ENCODE measurements at places on chromosomes 5 and 9.
A peak's percentile ranks its signal among the peaks of the same experiment; 100 is the strongest.

DNA sequence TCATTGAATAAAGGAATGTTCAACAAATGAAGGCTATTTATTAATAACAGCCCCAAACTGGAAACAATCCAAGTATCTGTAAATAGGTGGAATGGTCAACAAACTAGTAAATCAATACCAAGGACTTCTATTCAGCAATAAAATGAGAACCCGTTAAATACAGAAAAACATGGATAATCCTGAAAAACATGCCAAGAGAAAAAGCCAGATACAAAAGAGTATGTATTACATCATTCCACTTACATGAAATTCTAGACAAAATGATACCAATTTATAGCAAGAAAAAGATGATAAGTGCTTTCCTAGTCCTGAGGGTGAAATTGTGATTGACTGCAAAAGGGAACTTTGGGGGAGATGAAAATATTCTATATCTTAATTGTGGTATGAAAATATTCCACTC is 3.1 kb downstream of the PJA2 start:
- DNase-seq, result no peak

DNA sequence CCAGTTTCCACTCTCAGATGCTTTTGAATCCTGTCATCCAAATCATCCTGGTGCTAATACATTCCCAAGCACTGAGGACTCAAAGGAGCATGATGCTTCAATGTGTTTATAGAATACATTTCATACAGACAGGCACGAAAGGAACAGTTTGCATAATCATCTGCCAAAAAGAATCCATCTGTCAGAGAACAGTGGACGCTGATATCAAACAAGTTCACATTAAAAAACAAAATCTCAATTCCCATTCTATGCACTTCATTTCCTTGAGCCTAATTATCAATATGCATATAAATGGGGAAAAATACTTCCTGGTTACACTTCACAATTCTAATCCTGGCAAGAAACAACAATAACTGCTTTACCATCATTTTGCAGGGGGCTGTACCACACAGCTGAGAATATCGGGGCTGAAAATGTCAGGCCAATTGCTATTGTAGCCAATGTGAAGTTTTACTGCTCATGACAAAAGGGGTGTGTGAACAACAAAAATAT is 125.5 kb upstream of the FAM174A start:
- no peak for DNase-seq

GRCh38 chr9:28206280-28206679 is 633.0 kb upstream of the C9orf72 start:
- DNase-seq, result no peak

GRCh38 chr5:55151923-55152842 is 7.8 kb upstream of the GPX8 start:
- peak; percentile 23 for DNase-seq

DNA sequence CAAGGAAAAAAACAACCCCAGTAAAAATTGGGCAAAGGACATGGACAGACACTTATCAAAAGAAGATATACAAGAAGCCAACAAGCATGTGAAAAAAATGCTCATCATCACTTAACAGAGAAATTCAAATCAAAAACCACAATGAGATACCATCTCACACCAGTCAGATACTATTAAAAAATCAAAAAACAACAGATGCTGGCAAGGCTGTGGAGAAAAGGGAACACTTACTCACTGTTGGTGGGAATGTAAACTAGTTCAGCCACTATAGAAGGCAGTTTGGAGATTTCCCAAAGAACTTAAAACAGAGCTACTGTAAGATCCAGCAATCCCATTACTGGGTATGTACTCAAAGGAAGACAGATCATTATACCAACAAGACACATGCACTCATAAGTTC is 157.4 kb downstream of the EDIL3 start:
- DNase-seq, result no peak

- DNase-seq, result no peak
Observed at GRCh38 chr9:5112109-5112592, 73.3 kb downstream of the INSL6 start.

- DNase-seq, result no peak
Observed at GRCh38 chr5:129384736-129385135, 75.4 kb upstream of the ADAMTS19 start.

GRCh38 chr5:86679529-86679928 is 61.8 kb downstream of the COX7C start:
- peak; percentile 36 for DNase-seq

GRCh38 chr5:83776437-83777031 is 55.9 kb upstream of the HAPLN1 start:
- DNase-seq, result no peak

DNA sequence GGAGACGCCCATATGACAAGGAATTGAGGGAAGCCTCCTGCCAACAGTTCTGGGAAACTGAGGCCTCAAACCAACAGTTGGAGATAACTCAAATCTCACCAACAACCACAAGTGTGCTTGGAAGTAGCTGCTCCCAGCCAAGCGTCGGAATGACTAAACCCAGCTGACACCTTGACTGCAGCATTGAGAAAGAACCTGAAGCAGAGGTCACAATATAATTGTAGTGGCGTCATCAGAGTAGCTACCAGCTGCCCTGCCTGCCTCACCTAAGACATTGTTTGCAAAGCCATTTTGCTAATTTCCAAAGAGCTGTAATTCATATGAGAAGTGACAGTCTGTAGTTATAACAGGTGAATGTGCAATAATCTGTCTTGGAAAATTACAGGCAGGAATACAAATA is 40.8 kb upstream of the ANKRD31 start:
- DNase-seq, result peak; percentile 82

DNA sequence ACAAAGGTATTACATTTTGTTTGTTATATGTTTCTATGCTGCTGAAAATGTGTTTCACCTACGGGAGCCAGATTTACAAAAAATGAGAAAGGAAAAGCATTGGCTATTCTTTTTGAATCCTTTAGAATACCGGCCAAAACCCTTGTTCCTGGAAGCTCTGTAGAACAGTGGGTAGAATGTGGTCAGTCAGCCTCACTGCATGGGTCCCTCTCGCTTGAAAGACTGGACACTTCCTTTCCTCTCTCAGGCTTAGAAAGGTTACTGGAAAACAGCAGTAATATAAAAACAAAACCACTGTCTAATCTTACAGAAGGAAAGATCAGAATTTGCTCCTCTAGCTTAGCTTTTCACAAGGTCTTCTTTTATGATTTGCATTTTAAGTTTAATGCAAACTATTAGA is 45.1 kb downstream of the OSTF1 start:
- no peak for DNase-seq

DNA sequence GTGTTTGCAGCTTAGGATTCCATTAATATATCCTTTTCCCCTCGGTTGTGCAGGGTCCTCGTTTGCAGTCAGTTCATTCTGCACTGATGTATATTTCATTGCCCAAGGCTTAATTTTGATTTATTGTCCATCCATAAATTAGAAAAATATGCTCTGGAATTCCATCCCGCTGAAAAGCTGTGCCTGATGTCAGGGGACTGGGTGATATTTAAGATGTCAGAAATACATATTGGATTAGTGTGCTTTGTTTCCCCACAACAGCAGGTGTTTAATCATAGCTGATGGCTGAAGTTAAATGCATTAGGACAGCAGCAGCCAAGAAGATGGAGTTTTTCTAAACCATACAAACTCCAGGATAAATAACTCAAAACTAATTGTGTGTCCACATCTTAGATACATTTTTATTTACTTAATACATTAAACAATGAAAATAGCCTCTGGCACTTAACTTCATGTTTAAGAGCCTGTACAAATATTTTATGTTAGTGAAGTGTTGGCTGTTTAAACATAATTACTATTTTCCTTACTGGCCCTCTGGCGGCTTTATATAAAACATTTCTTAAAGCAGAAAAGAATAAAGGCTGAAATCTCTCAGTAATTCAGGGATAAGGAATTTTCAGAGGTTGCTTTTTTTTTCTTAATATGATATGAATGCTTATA is 170.4 kb upstream of the TBCA start:
- DNase-seq, result peak; percentile 76

DNA sequence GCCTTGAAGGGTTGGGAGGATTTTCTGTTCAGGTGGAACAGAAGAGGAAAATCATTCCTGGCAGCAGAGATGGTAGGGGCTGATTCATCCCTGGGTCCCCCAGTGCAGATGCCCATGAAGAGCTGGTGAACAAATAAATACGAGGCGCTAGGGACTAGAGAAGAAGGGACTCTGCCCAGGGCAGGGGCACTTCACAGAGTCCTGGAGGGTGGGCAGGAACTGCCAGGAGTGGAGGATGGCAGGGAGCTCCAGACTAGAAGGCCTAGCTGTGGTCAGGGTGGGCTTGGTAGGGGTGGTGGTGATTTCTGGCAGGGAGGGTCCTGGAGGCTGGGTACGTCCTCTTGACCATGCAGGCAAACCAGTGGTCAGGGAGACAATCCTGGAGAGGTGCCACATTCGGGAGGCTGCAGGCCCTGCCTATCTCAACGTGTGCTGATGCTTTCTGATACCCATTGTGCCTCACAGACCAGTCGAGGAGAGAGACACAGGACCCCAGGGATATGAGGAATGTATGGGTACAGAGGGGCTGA is 69.9 kb downstream of the CRB2 start:
- DNase-seq, result no peak

DNA sequence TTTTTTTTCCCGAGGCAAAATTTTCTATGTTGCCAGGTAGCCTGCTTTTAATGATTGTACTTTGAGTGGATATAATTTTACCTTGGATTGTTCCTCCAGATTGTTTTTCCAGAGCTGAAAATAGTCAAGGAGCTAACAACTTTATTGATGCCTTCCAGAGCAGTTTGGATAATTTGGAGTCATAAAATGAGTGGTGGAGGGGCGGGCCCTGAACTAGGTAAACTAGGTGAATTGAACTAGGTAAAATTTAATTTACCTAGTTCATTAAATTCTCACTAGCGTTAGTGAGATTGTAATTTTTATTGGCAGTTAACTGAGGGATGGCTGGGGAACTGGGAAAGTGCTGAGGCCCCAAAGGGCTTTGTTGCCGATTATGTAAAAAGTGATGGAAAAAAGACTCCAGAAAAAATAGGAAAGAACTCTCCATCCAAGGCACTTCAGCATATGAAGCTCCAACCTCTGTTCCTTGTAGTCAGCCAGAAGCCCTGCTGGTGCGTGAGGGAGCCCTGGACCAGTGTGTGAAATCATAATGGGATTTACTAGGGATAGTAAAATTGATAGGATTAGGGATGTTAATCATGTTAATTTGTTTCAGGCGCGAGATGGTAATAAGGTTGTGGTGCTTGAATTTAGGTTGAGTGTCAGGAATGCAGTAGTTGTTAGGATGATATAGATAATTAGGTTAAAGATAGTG is 1.7 kb downstream of the DNAJC25 start:
- DNase-seq, result no peak

- DNase-seq, result no peak
Observed at GRCh38 chr5:156896546-156896945, 46.5 kb downstream of the PPP1R2B start.

GRCh38 chr5:99034336-99034735 is 105.5 kb upstream of the CHD1 start:
- DNase-seq, result no peak

- no peak for DNase-seq
Observed at GRCh38 chr5:54062958-54063357, 247.4 kb downstream of the ARL15 start.

DNA sequence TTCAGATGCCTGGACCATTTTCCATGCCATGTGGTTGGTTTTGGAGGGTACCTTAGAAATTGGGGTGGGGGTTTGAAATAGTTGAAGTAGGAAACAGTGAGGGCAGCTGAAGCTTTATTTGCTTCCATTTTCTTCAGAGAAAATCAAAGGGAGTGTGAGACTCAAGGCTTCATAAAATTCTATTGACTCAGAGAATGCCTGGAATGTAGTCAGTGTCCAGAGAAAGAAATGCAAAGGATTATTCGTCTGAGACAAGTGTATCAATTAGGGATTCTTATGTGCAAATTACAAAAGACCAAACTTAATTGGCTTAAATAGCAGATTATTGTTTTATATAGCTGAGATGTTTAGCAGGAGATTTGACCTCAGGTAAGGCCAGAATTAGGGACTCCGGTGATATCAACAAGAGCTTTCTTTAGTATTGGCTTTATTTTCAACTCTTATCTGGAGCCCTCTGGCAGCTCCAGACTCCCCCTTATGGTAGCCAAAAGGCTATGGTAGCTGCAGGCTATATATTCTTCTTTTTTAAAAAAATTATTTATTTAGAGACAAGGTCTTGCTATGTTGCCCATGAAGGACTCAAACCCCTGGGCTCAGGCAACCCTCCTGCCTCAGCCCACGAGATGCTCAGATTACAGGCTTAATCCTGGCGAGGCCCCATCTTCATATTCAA is 38.9 kb downstream of the PTTG1 start:
- no peak for DNase-seq

DNA sequence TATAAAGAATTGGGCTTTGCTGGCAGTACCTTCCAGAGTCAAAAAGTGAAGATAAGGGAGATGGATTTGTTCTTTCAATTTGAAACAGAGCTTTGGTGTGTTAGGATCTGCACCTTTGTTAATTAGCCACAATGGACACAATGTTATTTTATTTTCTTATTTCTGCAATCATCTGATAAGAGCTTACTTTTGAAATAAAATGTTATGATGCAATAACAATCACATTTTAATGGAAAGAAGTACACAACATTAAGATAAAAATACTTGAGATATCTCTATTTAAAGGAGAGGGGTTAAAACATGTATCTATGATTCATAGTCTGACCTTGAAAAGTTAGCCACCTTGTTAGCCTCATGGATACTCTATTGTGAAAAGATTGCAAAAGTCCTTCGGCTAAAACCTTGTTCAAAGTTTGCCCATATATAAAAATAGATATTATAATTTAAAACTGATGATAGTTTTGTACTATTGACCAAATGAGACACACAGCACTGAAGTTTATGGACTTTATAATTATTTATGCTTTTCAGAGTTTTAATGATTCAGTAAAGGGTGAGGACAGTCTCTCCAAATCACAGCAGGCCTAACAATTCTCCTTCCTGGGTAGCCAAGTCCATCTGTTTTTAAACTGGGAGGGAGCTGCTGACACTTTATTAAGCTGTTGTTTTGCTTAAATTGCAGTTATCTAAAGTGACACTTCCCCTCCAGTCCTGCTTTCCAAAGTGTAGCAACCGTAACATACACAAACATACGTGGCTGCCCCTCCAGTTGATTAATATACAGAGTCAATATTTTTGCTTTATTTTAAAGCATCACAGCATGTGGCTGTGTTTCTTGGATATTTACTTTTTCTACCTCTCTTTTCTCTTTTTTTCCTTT is 47.6 kb upstream of the DAP start:
- DNase-seq, result no peak

DNA sequence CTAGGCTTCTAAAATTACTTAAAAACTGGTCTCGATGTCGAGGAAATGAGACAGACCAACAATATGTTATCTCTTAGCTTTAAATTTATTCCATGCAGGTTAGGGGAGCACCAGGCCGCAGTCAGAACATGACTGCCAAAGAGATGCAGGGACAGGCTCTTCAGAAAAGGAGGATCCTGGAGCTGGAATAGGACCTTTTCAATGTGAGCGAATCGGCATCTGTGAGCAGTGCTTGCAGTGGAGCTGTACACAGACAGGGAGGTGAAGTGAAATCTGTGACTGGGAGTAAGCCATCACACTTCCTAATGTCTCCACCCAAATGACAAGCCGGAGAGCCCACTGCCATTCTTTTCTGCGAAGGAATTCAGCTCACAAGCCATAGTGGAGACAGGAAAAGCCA is 78.2 kb downstream of the EFNA5 start:
- DNase-seq, result no peak

GRCh38 chr9:81119591-81119990 is 569.8 kb downstream of the TLE1 start:
- no peak for DNase-seq

GRCh38 chr5:132820162-132820754 is 7.2 kb downstream of the SOWAHA start:
- DNase-seq, result peak; percentile 76

GRCh38 chr9:15965246-15965745 is 412.5 kb downstream of the CCDC171 start:
- DNase-seq, result no peak

All from NCI-H774 (cell line).